AG09319 (cell line): ENCODE measurements at places on chromosomes 3 and 15.
A peak's percentile ranks its signal among the peaks of the same experiment; 100 is the strongest.

- no peak for DNase-seq
These were observed 56.3 kb downstream of the PPM1L start for GRCh38 chr3:160812304-160812703.

DNA sequence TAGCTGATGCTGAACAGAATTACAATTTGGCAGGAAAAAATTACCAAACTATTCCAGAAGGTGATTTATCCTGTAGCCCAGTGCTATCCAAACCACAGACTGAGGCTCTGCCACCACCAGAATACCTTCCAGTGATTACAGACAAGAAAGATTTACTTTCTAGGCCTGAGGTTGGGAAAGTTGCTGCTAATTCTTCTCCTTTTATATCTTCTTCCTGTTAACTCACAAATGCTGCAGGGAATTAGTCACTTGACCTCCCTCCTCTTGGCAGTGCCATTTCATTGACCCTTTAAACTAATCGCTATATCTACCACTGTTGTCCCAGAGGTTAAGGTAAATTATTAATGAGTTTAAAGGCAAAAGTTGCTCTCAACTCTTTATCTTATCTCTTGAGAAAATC, 118.4 kb downstream of the CTNNB1 start:
- no peak for DNase-seq

DNA sequence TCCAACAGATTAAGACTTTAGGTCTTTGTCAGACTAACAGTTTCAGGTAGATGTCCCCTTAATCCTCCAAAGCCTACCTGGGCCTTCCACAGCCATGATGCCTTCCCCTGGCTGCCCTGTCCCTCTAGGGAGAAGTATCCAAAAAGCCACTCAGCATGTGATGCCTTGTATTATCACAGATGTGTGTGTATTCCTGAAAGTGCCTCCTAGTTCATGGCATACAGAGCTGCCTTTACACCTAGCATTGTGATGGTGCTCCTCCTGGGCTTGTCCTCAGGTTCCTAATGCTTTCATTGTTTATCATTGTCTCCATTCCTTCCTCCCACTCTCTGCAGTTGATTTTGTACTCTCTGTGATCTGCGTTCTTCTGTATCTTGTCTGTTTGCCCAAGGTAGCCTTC, 43.6 kb downstream of the CMSS1 start:
- DNase-seq, result no peak

GRCh38 chr3:158846803-158847451, 45.1 kb downstream of the MFSD1 start:
- DNase-seq, result no peak

DNA sequence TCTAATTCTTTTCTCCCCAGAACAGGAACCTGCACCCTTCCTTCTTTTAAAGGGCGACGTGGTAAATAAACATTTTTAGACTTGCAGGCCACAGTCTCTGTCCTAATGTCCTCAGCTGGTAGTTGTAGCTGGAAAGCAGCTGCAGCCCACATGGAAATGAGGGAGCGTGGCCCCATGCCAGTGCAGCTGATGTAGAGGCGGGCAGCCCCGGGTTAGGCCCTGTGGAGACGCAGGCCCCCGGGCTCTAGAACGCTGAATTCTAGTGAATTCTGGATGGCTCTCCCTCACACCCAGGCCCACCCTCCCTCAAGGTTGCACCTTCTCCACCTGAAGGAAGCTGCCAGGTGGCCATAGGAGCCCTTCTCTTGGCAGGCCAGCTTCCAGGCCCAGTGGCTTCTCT, 52.3 kb downstream of the PGPEP1L start:
- DNase-seq, result no peak

- DNase-seq, result no peak
These were observed 168.4 kb upstream of the ZNF385D start for GRCh38 chr3:21919383-21919782.

DNA sequence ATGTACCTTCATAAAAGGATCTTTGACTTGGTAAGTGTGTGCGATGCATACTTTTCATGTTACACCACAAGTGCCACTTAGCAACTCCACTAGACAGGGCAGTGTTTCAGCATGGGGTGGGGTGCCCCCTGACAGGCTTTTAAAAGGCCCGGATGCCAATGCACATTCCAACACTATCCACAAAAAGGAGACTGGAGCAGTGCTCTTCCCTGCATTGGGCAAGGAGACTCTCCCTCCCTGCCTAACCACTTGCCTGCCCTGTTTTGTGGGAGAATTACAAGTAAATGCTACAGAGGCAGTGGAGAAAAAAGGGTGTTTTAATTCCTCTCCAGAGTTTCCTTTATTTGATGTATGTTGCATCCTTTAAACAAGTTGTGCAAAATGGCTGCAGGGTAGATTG, 1.7 kb upstream of the RARB start:
- no peak for DNase-seq

- no peak for DNase-seq
These were observed 107.3 kb upstream of the PTPRG start for GRCh38 chr3:61454006-61454585.

GRCh38 chr3:38541806-38542205, 45.7 kb downstream of the EXOG start:
- DNase-seq, result no peak

DNA sequence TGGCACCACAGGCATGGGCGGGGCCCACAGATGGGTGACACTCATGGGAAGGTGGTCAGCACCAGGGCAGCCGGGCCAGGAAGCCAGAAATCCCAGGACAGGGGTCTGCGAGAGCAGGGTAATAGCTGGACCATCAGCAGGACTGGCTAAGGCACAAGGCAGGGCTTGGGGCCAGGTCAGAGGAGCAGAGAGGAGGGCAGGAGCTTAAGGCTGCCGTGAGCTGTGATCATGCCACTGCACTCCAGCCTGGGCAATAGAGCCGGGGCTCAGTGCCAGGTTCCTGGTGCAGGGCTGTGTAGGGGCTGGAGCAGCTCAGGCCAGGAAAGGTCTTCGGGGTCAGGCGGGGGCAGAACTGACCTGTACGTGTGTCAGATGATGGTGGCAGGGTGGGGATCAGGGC, 64.2 kb upstream of the LINGO1 start:
- DNase-seq, result no peak

- no peak for DNase-seq
These were observed 39.3 kb downstream of the PPCDC start for GRCh38 chr15:75062706-75063105.

DNA sequence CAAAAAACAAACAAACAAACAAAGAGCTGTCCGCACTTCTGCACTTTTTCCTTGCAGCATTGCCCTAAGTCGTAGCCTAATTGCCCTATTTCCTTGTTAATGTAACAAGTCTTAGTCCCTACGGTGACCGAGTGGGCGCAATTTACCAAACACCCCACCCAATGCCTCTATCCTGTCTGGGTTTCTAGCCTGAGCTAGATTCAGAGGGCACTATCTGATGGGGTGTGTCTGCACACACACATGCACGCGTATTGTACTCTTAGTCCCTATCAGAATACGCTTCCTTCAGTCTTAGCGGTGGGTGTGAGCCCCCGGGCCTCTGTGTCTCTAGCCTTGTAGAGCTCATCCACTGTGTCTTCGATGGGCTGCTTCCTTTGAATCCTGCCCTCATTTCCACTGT, 125.9 kb upstream of the DLG1 start:
- no peak for DNase-seq

DNA sequence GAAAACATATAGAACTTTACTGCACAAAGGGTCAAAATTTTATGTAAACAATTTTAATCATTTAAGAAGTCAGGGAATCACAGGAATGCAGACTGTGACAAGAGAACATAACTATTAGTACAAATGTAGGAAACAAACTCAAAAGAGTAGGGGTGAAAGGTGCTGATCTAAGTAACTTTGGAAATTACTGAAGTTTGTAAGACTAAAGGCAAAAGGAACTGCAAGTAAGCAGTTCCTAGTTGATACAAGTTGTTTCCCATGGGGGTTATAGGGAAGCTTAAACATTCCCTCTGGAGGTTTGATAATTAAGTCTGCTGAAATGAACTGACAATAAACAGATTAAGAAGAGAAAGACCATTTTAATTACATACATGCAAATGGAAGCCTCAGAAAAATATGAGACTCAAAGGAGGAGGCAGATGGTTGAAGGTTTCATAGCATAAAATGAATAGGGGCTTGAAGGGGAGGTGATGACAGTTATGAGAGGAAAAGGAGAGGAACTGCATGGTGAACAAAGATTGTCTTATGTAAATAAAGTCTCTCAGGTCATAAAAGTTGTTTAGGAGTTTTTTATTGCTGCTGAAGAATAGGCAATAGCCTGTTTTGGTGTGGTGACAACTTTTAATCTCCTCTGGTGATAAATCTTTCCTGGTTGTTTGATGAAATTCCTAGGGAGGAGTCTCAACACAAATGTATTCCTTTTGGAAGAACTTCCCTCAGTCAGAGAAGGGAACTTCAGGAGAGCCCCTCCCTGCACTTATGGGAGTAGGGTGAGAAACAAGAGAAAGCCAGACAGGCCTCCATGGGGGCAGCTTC, 17.1 kb downstream of the SETMAR start:
- no peak for DNase-seq

DNA sequence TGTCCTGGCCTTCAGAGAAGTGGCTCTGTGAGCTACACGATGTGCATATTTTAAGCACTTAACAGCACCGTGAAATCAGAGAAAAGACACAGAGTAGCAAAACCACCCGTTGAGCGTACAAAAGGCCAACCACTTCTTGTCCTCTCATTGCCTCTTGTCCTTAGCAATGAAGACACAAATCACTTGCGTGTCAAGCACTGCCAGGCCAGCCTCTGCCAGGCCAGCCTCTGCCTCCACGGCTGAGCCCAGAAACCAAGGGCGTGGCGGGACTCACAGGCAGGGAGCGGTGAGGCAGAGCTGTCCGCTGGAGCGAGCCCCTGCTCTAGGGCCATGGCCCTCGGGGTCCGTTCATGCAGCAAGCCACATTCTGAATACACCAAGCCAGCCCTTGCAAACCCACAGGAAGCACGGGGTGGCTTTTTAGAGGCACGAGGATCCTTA, 4.0 kb downstream of the MUC4 start:
- DNase-seq, result no peak

- DNase-seq, result peak; percentile 7
These were observed 97.2 kb downstream of the CLDN1 start for GRCh38 chr3:190224863-190225692.

GRCh38 chr3:70737666-70738290, 425.3 kb upstream of the MDFIC2 start:
- no peak for DNase-seq

DNA sequence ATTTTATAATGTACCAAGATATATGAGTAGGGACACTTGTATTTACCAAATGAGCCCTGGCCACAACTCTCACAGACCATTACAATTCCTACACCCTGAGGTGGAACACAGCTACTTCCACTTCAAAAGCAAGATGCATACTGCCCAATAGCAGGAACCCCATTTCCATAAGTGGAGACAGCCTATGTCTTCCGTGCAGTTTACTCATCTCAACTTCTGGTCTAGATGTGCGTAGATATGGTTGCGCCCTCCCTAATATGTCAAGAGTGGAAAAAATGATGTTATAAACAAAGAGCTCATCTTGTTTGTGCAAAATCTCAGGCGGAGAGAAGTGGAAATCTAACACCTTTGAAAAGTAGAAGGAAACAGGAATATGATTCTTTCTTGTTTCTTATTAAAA, 44.6 kb downstream of the RAB27A start:
- no peak for DNase-seq

DNA sequence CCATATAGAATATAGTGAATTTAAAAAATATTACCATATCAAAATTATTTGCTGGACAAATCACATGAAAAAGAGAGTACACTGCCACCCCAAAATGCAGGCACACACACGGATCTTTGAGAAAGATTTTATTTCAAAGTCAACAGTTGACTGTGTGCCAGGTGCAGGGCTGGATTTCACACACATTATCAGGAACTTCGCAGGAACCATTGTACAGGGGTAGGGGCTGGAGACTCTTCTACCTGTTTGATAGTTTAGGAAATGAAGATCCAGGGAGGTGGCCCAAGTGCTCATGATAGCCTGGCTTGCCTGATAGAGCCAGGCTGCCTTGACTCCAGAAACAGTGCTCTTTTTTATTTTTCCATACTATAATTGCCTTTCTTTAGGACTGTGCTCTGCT, 54.2 kb downstream of the IL1RAP start:
- DNase-seq, result no peak

DNA sequence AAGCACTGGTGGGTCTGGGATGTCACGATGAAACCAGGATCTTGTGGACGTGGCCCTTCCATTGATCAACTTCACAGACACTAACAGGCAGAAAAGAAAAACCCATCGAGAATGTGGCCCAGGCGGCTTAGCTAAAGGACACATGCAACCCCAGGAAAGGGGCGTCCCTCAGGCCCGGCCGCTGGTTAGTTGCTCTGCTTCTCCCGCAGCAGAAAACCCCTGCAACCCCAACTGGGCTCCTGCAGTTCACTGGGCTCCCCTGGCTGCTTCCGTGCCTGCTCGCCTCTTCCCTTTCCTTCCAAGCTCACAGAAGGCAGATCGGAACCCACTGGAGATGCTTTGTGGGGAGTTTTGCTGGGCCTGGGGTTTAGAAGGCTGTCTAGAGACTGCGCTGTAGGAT, 1.1 kb downstream of the GASK1A start:
- DNase-seq, result no peak

- DNase-seq, result no peak
These were observed 112.6 kb upstream of the KBTBD8 start for GRCh38 chr3:66885326-66886000.

- DNase-seq, result no peak
These were observed 41.5 kb upstream of the CFAP161 start for GRCh38 chr15:81092559-81092902.

GRCh38 chr3:139230391-139230790, 113.4 kb upstream of the MRPS22 start:
- DNase-seq, result peak; percentile 62

GRCh38 chr15:94100863-94101262, 130.5 kb upstream of the MCTP2 start:
- no peak for DNase-seq

- no peak for DNase-seq
These were observed 325.4 kb upstream of the ONECUT1 start for GRCh38 chr15:53115563-53115962.

GRCh38 chr3:169836942-169837275, 24.2 kb upstream of the LRRC34 start:
- DNase-seq, result no peak

DNA sequence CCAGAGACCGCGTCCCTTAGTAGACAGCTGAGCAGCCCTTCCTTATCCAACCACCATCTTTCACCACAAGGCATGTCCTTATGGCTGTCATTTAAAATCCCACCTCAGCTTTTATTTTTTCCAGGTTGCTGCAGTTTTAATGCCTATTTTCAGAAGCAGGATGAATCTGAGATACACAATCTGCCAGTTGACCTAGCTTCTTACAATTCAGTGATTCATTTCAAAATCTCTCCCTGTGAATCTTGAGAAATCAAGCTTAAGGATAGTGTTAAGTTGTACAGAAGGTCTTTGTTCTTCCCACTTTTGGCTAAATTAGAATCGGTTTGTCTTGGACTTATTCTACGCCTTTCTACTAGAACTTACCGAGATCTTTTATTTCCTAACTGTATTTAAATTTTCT, 522.3 kb upstream of the CFAP20DC start:
- no peak for DNase-seq

GRCh38 chr15:52559575-52559974, 9.3 kb downstream of the ARPP19 start:
- DNase-seq, result no peak

- no peak for DNase-seq
These were observed 226.9 kb downstream of the ZNF385D start for GRCh38 chr3:21524133-21524532.
